ENCODE measurements at places on chromosomes 7 and 10.

GRCh38 chr7:32221056-32221455, 150.8 kb upstream of the PDE1C start:
- DNase-seq: no peak

DNA sequence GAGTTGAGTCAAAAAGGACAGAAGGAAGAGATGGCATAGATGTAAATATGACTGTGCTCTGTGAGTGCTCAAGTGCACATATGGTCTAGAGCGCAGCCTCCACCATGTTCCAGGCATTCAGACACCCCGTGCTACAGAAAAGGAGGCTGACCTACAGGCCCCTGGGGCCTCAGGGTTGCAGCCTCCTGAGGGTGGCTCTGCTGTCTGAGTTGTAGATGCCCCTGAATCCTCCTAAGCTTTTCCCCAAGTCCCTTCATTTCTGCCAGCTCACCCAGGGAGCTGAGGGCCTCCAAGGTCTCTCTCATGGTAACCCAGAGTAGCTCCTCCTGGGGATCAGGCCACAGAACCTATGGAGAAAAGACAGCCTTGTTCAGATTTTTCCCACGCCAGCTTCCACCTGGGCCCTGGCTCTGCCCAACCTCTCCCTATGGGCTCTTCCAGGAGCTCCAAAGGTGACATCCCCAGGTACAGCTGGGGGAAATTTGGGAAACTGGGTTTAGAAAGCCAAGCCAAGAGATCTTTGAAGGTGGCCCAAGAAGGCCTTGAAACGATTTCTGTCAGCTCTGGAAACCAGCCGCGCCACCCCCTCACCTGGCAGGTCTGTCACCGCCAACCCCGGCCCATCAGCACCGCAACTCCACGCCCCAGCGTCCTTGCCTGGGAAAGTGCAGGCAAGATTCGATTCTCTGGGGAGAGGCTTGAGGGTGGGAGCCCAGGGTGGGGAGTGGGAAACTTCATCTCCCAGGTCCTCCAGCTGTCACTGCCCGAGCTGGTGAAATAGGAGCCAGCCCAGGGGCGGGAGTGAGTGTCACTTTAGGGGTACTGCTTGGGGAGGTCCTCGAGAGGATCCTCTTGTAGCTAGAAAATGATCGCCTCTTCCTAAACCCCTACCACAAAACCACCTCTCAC, 2.4 kb downstream of the ZNF467 start:
- no peak for DNase-seq

- DNase-seq: no peak
Measured at GRCh38 chr7:92808006-92808405, 28.4 kb downstream of the CDK6 start.

- no peak for DNase-seq
Measured at GRCh38 chr10:7787150-7787856, 490 bp downstream of the KIN start.

DNA sequence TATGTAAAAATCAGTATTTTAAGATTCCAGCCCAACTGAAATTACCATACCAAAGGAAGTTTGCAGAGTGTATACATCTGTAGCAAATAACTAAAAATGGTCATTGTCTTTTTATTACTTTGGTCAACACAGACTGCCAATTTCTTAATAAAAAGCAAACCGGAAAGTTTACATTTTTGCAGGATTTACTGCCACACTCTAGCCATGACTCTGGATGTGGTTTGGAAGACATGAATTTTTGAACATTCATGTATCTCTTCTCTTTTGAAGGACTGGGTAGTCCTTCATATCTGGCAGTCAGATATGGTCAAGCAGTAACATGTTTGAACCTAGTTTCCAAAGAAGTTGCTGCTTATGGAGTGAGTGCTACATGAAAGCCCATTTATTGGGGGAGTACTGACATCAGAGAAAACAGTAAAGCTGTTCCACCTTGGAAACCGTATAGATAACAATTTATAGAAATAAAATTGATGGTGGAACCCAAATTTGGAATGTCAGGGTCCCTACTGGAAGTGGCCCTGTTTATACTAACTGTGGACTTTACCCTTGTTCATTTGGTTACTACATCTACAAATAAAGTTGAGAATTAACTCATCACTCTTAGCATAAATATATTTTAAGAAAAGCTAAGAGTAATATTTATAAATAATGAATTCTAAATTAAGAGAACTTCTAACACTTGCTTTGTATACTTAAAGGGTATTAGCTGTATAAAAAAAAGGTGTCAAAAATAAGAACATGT, 84.6 kb downstream of the ZMYND11 start:
- no peak for DNase-seq

DNA sequence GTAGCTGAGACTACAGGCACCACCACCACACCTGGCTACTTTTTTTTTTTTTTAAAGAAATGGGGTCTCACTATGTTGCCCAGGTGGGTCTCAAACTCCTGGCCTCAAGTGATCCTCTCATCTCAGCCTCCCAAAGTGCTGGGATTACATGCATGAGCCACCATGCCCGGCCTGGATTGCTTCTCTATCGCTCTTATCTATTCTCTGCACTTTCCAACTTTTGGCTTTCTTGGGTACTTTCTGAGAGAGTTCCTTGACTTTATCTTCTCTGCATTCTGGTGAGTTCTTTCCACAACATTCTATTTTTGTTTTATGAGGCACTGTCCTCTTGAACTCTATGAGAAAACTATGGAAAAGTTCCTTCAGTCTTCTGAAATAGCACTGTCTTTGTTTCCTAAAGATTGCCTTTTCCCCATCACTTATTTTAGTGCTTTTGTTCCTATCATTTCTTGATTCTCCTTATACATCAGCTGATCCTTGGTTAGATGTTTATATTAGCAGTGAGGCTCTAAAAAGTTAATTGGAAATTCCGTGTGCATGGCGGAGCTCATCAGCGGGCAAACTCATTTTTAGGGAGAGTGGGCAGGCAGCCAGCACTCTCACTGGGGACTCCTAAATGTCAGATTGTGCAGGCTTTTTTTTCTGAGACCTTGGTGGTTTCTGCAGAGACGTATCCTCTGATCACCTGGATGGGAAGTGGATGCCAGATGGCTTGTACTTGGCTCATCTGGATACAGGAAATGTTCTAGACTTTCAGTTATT, 43.9 kb downstream of the HIP1 start:
- DNase-seq: no peak

GRCh38 chr7:24756545-24757352, 515 bp downstream of the GSDME start:
- DNase-seq: no peak

GRCh38 chr10:131658476-131659110, 242.2 kb upstream of the PPP2R2D start:
- DNase-seq: no peak

- no peak for DNase-seq
Measured at GRCh38 chr10:11653758-11654471, 42.5 kb upstream of the USP6NL start.

DNA sequence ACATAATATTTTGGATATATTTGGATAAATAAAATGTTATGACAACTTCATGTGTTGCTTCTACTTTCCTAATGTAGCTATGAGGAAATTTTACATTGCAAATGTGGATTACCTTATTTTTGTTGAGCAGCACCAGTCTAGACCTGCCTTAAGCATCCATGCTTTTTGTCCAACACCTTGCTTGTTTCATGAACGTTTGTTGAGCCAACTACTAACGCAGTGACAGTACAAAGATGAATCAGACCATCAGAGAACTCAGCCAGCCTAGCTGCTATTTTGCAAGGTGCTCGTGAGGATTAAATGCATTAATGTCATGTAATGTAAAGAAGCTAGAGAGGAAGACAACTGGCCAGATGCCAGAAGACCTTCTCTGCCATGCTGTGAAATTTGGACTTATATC, 1.1 kb upstream of the ZC3HAV1L start:
- no peak for DNase-seq

DNA sequence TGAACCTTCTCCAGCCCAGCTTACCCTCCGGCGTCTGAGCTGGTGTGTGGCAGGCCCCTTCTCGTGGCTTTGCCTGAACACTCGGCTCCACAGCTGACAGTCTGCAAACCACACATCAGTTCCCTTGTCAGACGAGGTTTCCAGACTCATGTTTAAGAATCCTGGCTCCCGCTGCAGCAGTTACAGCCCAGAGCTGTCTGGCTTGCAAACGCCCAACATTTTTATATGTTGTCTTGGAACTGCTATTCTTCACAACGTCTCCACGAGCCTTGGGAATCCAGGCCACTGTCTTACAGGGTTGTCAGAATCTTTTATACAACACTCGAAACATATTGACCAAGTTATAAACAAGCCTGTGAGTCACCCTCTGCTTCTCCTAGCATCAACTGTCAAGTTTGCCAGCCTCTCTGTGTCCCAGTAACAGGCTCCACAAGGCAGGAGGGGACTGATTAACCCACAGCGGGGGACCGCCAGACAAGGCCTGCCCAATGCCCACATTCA, 68.1 kb downstream of the TNS3 start:
- no peak for DNase-seq

GRCh38 chr7:132469264-132469663, 107.0 kb downstream of the PLXNA4 start:
- DNase-seq: no peak

- DNase-seq: no peak
Measured at GRCh38 chr7:86320889-86321288, 322.8 kb upstream of the GRM3 start.

GRCh38 chr10:114307731-114308130, 68.7 kb downstream of the VWA2 start:
- DNase-seq: no peak

DNA sequence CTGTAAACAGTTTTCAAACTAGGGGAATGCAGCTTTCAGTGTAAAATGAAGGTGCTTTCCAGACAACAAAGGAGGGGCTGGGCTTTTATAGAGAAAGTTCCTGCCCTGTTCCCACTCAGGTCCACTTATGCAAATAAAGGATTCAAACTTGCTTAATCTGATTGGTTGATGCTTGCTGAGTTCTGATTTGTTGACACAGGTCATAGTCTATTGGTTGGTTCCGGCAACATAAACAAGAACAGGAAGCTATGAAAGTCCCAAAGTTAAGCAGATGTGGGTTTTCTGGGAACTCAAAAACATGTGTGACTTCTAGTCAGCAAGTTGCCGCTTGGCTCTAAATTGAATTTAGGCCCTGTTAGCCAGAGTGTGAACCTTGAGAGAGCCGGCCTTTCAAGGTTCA, 194.2 kb upstream of the SVIL start:
- DNase-seq: no peak

DNA sequence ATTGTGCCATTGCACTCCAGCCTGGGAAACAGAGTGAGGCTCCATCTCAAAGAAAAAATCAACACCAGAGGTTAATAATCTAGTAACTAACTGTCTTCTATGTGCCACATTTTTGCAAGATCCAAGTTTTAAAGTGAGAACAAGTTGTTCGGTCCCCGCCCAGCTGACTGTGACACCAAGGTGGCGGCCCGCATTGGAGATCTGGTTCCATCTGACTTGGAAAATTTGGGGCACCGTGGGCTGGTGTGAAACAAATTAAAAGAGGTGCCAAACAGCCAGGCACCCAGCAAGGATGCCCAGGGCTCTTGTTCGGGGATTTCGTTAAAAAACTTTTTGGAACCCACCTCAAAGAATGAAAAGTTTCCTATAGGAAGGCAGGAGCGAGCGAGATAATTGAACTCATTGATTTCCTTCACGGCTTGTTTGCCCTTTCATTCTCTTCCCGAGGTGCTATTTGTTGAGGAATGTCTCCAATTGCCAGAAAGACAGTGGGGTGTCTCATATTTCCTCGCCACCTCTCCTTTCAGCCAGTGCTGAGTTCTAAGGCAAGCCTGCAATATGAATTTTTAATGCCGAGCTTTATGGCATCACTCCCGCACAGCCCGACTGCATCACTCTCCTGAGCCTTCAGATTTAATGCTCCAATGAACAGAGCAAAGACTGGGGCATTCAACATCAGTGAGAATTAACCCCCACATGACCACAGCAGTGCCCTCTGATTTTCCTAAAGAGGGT, 156.9 kb upstream of the SH2B2 start:
- DNase-seq: no peak

DNA sequence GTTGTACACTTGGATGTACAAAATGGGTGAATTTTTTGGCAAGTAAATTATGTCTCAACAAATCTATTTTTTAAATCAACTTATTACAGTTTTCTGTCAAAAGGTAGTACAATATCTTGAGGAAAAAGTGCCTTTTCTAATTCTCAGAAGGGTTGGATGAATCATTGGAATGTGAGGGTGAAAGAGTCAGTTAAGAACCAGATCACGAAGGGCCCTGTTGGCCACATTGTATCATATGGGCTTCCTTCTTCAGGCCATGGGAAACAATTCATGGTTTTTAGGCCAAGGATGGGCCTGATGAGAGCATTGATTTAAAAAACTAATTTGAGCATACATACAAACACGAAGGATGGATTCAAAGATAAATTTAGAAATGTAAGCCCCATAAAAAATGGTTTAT, 503.7 kb downstream of the TNS3 start:
- no peak for DNase-seq

GRCh38 chr7:34162027-34162565, 256.8 kb downstream of the BMPER start:
- no peak for DNase-seq

GRCh38 chr10:121927318-121927840, 452 bp downstream of the ATE1 start:
- peak; percentile 5 for DNase-seq

- DNase-seq: no peak
Measured at GRCh38 chr7:26413007-26413691, 121.5 kb downstream of the SNX10 start.

- no peak for DNase-seq
Measured at GRCh38 chr7:155918720-155919390, 106.6 kb upstream of the SHH start.

GRCh38 chr10:107415446-107415845, 250.9 kb upstream of the SORCS1 start:
- DNase-seq: no peak

DNA sequence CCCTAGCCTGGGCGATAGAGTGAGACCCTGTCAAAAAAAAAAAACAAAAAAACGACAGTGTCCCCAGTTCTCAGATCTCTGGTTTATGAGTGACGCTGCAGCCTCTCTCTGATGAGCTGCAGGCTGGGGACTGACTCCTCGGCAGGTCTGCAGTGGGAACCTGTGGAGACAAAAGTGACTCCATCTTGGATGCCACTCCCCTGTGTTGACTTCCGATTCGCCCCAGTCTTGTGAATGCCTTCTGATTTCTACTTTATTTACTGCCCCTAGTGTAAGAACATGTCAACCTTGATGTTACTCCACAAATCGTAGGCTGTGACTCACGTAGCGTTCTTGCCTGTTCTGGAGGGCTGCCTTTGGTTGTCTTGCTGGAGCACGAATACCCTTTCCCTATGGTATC, 6.2 kb downstream of the TACR2 start:
- DNase-seq: no peak

- no peak for DNase-seq
Measured at GRCh38 chr7:44700322-44700721, 48.3 kb upstream of the ZMIZ2 start.

- DNase-seq: no peak
Measured at GRCh38 chr7:96527133-96527827, 182.4 kb downstream of the SEM1 start.

- DNase-seq: no peak
Measured at GRCh38 chr7:102395592-102395872, 631 bp upstream of the PRKRIP1 start.

- DNase-seq: no peak
Measured at GRCh38 chr10:112221545-112221944, 38.0 kb upstream of the GPAM start.
